Central memory CD4-positive, alpha-beta T cell (primary cell): ENCODE measurements at places on chromosomes 1 and 21.
A peak's percentile ranks its signal among the peaks of the same experiment; 100 is the strongest.

GRCh38 chr1:76254104-76255030 lies 179.8 kb downstream of the ST6GALNAC3 start:
- no peak for DNase-seq

DNA sequence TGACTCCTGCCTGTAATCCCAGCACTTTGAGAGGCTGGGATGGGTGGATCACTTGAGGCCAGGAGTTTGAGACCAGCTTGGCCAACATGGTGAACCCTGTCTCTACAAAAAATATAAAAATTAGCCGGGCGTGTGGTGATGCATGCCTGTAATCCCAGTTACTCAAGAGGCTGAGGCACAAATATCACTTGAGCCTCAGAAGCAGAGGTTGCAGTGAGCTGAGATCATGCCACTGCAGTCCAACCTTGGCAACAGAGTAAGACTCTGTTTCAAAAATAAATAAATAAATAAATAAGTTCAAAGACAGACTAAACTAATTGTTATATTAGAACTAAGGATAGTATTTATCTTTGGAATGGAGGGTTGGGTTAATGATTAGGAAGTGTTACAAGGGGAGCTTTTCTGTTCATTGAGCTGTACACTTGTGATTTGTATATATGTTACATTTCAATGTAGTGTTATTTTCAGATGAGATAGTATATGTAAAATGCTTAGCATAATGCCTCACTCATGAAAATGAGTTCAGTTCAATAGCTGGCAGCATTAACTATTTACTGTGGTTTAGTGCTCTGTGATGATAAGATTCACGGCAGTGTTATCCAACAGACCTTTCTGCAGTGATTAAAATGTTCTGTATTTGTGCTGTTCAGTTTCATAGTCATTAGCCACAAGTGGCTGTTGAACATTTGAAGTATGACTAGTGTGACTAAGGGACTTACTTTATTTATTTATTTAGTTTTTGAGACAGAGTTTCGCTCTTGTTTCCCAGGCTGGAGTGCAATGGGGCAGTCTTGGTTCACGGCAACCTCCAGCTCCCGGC lies 47.7 kb downstream of the OSBPL9 start:
- no peak for DNase-seq

DNA sequence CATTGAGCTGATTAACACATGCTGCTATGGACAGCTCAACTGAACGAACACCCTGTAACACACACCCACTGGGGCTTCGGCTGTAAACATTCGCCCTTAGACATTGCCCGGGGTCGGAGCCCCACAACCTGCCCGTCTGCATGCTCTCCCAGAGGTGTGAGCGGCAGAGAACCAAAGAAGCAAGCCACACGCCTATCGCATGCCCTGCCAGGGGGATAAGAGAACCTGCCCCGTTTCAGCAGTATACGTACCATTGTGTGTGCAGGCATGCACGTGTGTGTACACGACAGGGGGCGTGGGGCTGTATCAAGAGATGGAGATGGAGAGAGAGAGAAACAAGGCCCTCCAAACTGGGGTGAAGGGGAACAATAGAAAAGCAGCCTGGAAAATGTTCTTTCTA lies 9.9 kb upstream of the DESI2 start:
- no peak for DNase-seq

DNA sequence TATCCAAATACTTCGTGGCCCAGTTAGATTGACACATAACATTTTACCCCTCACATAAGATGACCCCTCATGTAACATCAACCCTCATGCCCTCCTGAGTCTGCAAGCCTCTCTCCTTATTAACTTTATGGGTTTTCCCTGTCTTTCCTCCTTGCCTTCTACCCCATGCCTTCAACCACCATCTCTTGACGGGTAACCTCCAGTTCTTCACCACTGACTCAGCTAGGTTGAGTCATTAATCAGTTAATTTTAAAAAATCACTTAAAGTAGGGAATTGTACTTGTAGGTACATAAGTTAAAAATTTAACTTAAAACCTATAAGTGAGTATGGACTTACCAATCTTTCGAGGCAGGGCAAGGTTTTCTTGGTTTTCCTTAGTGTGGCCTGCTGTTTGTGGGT lies 330.7 kb downstream of the CAMTA1 start:
- no peak for DNase-seq

GRCh38 chr1:226433341-226433720 lies 25.4 kb upstream of the PARP1 start:
- DNase-seq, result no peak

GRCh38 chr1:66300972-66301451 lies 232.9 kb upstream of the SGIP1 start:
- peak; percentile 62 for DNase-seq

DNA sequence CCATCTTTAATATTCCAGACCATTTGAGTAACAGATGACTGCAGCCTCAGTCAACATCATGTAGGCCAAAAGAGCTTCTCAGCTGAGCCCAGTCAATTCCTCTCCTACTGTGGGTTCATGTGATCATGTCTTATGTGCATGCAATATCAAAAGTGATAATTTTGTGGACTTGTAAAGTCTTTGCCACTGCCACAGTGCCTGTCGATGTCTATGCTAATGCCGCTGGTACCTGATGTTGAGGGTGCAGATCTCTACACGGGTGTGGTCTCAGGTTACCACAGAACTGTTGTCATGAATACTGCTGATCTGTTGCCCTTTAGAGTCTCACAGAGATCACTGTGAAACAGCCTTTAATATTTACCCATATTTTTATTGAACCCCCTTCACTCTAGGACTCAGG lies 11.3 kb upstream of the C1orf141 start:
- no peak for DNase-seq

- DNase-seq, result no peak
Measured at GRCh38 chr1:186977266-186977957, 148.7 kb downstream of the PLA2G4A start.

DNA sequence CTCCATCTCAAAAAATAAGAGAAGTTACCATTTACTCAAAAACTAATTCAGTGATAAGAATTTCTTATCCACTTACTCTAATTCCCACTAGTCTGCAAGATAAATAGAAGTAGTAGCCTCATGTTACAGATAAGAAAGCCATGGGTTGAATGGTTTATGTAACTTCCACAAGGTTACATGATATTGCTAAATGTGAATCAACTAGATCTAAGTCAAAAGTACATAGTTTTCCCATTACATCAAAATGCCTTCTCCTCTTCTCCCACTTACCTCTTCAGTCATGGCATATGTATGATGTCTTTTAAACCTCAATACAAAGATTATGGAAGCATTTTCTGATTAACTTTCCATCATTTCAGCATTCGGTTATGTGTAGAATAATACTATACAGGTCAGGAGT lies 108.5 kb downstream of the ASH1L start:
- no peak for DNase-seq

- DNase-seq, result no peak
Measured at GRCh38 chr1:206097381-206097780, 19.8 kb downstream of the AVPR1B start.

DNA sequence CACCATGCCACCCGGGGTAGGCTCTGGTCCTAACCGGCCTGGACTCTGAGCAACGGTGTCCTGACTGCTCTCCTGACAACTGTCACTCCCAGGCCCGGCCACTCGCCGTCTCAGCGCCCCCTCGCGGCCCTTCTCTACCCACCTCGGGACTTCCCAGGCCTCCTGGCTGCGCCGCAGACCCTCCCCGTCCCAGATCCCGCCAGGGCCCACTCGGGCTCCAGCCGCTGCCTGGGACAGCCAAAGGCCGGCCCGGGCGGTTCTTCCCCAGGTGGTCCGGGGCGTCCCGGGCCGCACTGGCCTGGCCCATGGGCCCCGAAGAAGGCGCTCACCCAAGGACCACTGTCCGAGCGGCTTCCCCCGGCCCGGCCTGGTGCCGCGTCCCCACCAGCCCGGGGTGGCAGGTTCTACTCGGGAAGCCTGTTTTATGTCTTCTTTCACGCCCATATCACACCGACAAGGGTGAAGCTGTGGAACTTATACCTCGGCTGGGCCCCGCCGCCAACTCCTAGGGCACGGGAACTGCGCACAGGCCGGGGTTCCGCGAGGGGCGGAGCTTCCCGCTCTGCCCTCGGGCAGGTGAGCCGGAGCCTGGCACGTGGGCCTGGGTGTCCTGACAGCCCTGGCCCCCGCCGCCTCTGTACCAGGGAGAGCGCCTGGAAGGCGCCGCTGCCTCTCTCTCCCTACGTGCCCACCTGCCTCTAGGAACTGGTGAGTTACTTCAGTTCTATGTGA lies 138.3 kb downstream of the TTLL7 start:
- peak; percentile 62 for DNase-seq

GRCh38 chr21:25965951-25966707 lies 204.4 kb downstream of the APP start:
- DNase-seq, result no peak

GRCh38 chr1:66242646-66243547 lies 291.1 kb upstream of the SGIP1 start:
- DNase-seq, result peak; percentile 65

- DNase-seq, result no peak
Measured at GRCh38 chr1:47205918-47206317, 16.1 kb upstream of the PDZK1IP1 start.

- DNase-seq, result no peak
Measured at GRCh38 chr1:204150702-204151551, 917 bp downstream of the ETNK2 start.

DNA sequence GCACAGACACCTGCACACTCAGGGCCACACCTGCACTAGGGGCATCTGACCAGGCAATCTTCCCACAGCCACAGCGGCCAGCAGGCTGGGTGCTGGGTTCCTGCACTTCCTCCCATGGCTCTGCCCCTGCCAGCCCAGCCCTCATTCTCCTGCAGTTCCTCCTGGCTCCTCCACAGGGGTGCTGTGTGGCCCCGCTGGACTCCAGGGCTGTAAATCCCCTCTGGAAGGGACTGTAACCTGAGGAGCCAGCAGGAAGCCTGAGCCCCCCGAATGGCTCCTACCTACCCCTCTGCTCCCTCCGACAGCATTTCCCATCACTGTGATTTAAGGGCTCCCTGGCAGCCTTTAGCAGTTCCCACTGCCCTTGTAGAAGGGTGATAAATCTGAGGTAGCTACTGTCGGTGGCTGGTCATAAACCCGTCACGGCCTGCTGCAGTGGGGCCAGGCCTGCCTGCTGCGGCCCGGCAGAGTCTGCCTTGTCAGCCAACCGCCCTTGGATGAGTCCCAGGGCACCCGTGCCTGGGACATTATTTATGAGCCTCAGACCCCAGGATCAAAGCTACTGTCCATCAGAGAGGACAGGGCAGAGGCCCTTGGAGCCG lies 8.8 kb downstream of the UBL4B start:
- DNase-seq, result no peak

DNA sequence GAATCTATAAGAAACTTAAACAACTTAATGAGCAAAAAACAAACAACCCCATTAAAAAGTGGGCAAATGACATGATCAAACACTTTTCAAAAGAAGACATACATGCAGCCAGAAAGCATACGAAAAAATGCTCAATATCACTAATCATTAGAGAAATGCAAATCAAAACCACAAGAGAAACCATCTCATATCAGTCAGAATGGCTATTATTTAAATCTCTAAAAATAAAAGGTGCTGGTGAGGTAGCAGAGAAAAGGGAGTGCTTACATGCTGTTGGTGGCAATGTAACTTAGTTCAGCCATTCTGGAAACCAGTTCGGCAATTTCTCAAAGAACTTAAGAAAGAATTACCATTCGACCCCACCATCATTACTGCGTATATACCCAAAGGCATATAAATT lies 147.7 kb downstream of the FAF1 start:
- no peak for DNase-seq

DNA sequence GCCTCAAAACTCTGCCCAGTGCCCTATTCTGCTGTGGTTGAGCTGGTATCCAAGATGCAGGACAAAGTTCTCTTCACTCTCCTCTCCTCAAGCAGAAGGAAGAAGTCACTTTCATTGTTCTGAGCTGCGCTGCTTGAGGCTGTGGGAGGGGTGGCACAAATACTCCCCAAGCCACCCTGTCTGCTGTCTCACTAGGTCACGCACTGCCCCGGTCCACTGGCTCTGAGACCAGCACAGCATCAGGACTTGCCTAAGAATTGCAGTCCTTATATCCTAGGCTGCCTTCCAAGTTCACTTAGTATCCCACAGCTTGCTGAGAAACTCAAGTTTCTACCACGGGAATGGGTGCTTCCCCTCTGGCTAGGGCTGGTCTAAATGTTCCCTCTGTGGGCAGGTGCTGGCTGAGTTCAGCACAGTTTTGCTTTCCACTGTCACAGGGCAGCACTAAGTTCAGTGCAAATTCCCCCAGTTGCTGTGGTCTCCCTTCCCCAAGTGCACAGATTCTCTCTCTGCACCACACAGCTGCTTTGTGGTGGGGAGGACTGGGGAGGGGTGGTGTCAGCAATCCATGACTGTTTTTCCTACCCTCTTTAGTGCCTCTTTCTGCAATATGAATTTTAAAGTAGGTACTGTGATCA lies 32.4 kb downstream of the SLC9C2 start:
- no peak for DNase-seq

GRCh38 chr1:174966008-174966572 lies 33.7 kb upstream of the CACYBP start:
- DNase-seq, result no peak

DNA sequence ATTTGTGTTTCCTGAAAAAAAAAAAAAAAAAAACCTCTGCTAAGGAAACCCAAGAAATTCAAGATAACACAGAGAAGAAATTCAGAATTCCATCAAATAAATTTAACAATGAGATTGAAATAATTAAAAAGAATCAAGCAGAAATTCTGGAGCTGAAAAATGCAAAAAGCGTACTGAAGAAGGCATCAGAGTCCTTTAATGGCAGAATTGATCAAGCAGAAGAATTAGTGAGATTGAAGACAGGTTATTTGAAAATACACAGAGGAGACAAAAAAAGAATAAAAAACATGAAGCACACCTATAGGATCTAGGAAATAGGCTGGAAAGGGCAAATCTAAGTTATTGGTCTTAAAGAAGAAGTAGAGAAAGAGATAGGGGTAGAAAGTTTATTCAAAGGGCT lies 38.2 kb downstream of the NME7 start:
- DNase-seq, result no peak

DNA sequence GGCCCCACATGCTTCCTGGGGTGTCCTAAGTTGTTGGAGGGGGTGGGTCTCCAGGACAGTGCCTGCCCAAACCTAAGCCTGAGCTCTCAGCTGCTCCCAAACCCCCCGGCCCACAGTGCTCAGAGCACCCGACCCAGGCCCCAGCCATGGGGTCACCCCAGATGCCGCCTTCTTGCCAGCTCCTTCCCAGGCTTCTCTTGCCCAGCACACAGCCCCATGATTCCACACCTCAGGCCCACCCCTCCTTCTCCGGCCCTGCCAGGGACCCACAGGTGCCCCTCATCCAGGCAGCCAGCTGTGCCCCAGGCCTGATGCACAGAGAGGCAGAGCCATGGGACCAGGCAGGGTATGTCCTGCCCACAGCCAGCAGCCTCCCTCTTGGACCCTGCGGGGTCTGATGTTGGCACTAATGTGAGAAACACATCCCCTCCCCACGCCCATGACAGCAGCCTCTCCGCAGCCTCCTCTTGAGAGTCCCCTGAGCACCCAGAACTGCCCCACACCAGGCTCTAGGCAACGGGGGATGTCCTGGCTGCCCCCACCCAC lies 4.9 kb downstream of the WNT9A start:
- no peak for DNase-seq

- DNase-seq, result no peak
Measured at GRCh38 chr1:9425859-9426258, 113.4 kb upstream of the SLC25A33 start.
